ENCODE measurements at places on chromosomes 4 and X.

DNA sequence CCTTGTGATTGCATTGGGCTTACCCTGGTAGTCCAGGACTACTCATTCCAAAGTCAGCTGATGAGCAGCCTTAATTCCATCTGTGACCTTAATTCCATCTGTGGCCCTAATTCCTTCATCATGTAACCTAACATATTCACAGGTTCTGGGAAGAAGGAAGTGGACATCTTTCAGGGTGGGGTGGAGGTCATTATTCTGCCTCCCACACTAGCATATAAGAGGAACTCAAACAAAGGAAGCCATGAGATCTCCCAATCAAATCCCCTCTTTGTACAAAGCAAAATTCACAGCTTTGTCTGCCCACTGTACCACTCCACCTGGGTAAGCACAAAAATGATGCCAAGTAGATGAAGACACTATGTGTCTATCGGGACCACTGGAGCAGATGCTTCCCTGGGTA lies 87.3 kb downstream of the SLC2A9 start:
- DNase-seq, result no peak

DNA sequence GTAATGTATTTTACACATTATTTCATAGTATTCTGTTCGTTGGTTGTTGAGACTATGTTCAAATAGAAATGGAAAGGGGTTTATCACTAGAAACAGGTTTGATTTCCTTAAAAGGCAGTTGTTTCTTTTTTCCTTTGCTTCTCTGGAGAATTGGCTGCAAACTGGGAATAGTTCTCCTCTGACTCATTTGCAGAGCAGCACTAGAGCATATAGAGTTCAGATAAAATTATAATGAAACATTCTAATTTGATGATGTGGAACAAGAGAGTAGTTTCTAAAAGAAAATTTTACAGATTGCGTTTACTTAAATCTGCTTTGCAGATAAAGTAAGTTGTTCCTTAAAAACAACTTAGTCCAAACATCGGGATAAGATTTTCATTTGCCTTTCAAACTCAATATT lies 29.7 kb downstream of the SYNPO2 start:
- no peak for DNase-seq

DNA sequence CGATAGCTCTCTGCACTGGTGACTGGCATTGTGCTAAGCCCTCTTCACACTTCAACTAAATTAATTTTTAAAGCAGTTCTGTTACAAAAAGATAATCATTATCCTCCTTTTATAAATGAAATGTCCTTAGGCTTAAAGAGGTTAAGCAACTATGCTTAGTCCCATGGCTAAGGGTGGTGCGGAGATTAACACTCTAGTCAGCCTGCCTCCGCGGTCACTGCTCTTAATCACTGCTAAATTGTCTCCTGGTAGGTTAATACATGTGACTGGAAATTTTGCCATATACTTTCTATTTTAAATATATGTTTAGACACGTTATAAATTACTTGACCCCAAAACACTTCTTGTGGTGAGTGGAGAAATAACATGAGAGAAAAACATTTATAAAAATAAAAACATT lies 473.7 kb downstream of the CENPC start:
- no peak for DNase-seq

- DNase-seq, result no peak
These were observed 1565.5 kb upstream of the AGA start for GRCh38 chr4:179007755-179008154.

GRCh38 chr4:42360256-42360669 lies 37.0 kb upstream of the SHISA3 start:
- DNase-seq, result no peak

GRCh38 chr4:54660591-54660990 lies 2.8 kb downstream of the KIT start:
- DNase-seq, result no peak

DNA sequence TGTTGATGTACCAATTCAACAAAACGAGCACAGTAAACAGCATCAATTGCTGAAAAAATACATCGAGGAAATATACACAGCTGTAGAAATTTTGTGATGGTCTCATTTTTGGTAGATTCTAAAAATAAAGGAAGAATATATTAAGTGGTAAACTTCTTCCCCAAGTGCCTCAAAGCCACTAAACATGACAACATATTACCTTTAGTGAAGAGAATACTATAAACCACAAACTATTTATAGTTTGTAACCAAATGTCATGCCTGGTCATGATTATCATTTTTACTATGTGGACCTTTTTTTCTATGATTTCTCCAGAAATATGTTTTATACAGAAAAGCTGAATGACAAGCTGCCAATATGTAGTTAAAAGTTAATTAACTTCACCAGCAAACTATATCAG lies 106.9 kb downstream of the THOC2 start:
- DNase-seq, result no peak

DNA sequence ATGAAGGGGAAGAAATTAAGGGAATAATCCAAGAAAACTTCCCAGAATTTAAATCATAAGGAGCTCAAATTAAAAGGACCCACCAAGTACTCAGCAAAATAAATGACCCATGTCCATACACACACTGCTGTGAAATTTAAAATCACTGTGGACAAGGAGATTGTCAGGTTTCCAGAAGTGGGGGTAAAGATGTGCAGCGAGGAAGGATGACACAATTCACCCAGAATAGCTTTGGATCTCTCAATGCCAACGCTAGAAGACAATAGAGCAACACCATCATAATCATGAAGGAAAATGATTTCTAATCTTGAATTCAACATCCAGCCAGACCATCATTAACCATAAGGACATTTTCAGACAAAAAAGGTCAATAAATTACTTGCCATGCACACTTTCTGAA lies 65.7 kb downstream of the CASK start:
- DNase-seq, result no peak
